Ecto neural progenitor cell (in vitro differentiated cells): ENCODE measurements at places on chromosomes 16 and 17.

DNA sequence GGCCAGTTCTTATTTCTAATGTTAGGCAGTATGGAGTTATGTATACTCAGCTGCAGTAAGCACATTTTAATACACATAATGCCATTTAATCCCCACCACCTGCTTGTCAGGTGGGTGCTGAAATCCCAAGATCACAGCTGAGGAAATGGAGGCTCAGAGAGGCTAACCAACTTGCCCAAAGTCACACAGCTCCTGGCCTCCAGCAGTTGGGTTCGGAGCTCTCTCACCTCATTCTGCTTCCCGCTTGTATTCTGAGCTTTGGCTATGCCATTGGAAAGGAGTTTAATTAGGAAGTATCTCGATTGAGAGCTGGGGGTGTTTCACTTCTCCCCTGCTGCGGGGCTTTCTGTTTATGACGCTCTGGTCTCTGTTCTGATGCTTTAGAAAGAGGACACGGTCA is 72.6 kb upstream of the CACNG5 start:
- DNase-seq = no peak

DNA sequence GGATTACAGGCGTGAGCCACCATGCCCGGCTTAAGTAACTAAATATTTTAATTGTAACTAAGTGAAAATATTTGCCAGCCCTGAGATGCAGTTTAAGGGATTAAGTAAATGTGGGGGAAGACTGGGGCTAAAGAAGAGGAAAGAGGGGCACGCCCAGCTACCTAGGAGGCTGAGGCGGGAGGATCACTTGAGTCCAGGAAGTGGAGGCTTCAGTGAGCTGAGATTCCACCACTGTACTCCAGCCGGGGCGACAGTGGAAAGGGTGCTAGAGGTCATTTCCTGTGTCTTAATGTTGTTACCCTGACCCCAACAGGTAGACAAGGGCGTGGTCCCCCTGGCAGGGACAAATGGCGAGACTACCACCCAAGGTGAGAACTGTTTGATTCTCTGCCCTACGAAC is 2.8 kb downstream of the ALDOA start:
- no peak for DNase-seq

- DNase-seq = no peak
Measured at GRCh38 chr17:79836510-79836971, 2.7 kb downstream of the CBX4 start.

- peak; percentile 79 for DNase-seq
Measured at GRCh38 chr17:19237389-19238166, 412 bp downstream of the EPN2 start.

GRCh38 chr17:1413281-1413791 is 13.3 kb upstream of the YWHAE start:
- DNase-seq = no peak
